ENCODE measurements at places on chromosomes 3 and 15. TPM values are rescaled to one million over a fixed set of nuclear protein-coding genes. Genes with fewer than 3 reads are reported as not detected.

GRCh38 chr3:155416500-155417118 lies 123.1 kb upstream of the STRIT1 start:
- DNase-seq, result no peak

DNA sequence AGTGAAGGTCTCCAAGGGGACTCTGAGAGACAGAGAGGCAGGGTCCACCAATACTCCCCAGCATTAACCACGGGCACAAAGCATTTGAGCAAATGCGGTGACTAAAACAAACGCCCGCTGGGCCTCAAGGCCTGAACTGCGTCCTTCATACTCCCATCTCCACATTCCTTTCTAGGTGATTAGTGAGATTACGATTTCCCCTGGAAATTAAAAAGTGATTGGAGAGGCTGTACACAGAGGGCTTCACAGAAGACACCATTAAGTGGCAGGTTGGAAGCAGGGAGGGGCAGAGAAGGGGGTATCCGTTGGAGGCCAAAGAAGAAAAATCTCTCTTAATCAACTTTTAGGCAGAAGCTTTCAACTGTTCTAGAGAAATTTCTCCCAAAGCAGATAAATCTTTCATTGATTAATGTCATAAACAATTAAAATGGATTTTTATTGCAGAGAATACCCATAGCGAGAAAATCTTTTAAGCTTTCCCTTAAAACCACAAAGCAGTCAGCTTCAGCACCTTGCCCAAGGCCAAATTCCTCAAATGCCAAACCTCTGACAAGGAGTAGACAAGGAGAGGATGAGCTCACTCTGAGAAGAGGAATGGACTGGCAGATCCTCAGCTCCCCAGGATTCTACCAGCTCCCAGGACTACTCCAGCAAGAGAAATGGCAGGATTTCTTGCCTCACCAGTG lies 38.2 kb downstream of the MB21D2 start:
- no peak for DNase-seq

- no peak for DNase-seq
Measured at GRCh38 chr3:73471986-73472787, 152.6 kb downstream of the PDZRN3 start.

DNA sequence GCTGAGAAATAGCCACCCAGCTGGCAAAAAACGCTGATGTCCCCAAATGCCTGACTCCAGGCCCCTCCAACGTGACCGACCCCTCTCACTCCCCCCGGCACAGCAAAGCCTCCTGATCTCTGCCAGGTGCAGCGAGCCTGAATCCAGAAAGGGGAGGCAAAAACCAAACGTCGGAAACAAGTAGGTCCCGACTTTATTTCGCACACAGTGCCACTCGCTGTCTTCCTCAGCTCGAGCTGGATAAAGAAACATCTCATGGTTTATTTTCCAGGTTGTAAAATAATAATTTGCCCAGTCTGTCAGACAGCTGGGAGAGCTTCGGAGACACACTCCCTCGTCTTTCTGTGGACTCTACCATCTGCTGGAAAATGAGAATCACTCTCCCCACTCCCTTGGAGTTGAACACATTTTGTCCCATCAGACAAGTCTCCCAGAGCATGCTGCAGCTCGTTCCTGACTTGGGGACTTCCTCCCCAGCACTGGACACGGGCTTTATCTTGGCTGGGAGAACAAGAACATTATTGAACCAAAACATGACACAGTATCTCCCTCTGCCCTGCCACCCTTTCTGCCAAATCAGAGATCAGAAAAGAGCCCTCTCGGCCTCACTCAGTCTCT lies 142.8 kb downstream of the NUP210 start:
- no peak for DNase-seq

GRCh38 chr15:82950746-82951370 lies 1.7 kb downstream of the HOMER2 start:
- DNase-seq, result no peak

GRCh38 chr3:5735896-5736295 lies 548.4 kb downstream of the EDEM1 start:
- no peak for DNase-seq

- DNase-seq, result no peak
Measured at GRCh38 chr15:22933641-22934061, 46.5 kb downstream of the CYFIP1 start.

DNA sequence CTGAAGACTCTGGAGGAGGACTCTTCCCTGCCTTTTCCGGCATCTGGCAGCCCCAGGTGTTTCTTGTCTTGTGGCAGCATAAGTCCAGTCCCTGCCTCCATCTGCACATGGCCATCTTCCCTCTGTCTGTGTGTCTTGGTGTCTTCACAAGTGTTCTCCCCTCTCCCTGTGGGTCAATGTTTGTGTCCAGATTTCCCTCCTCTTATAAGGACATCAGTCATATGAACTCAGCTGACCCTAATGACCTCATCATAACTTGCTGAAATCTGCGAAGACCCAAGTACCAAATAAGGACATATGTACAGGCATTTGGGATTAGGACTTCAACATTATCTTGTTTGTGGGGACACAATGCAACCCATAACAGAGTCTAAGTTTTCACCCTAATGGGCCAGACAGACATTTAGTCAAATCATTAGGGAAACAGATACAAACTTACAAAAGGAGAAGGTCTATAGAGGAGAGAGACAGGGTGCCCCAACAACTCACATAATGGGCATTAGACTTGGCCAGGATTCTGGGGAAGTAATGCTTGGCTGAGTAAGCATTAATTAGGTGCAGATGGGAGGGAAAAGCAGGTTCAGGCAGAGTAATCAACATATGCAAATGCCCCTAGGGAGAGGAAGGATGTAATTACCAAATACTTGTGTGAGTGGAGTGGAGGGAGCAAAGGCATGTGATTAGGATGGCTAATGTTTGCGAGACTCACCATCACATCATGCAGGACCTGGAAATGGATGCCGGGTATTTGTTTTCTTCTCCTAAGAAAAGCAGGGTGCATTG lies 372.8 kb upstream of the TBL1XR1 start:
- DNase-seq, result no peak

- no peak for DNase-seq
Measured at GRCh38 chr3:64399205-64399800, 174.0 kb upstream of the PRICKLE2 start.

- DNase-seq, result no peak
Measured at GRCh38 chr3:181724192-181724965, 12.7 kb downstream of the SOX2 start.

- peak; percentile 64 for DNase-seq
Measured at GRCh38 chr15:90002428-90002844, 1.3 kb downstream of the ZNF710 start.

- DNase-seq, result no peak
Measured at GRCh38 chr3:2898591-2899353, 211.4 kb downstream of the IL5RA start.

- no peak for DNase-seq
Measured at GRCh38 chr3:27521179-27521871, 37.1 kb upstream of the SLC4A7 start.

TFDP2 gene
- 28.1 TPM for total RNA-seq

TASOR gene
- 50.5 TPM for total RNA-seq

TP63 gene
- not detected for total RNA-seq

All from activated naive CD8-positive, alpha-beta T cell treated with anti-CD3 and anti-CD28 coated beads for 36 hours (primary cell).